Stimulated activated CD8-positive, alpha-beta memory T cell treated with anti-CD3 and anti-CD28 coated beads, Interleukin-15, amount 100 ng/mL, for 1 hour (primary cell): ENCODE measurements at places on chromosomes 2 and 18.

DNA sequence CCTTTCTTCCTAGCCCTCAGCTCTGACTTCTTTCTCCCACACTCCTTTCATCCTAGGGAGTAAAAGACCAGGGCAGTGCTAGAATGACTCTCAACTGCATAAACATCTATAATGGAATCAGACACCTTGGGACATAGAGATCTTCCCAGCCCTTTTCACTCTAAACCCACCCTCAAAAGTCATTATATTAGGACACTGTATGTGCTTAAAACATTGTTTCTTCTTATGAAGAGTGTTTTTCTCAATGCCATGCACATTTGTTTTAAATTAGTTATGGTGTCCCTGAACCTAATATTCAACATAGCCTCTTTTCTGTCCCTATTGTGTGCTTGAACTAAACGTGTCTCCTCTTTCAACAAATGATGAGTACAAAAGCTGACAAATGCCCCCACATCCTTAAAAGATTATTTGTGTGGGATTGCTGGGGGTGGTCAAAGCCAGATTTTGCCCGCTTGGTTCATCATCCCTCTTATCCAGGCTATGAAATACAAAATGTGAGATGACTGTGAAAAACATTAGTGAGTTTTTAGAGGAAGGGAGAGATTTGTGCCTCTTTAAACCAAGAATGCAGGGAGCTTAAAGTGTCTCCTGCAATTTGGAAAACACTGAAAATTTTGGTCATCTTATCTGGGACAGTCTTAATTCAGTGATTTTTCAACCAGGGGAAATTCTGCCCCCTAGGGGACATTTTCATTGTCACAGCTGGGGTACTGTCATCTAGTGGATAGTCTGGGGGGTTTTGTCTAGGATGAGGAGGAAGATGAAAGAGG is 29.0 kb downstream of the SERPINB5 start:
- DNase-seq, result no peak

- DNase-seq, result no peak
Measured at GRCh38 chr18:49225160-49225559, 235.3 kb downstream of the DYM start.

DNA sequence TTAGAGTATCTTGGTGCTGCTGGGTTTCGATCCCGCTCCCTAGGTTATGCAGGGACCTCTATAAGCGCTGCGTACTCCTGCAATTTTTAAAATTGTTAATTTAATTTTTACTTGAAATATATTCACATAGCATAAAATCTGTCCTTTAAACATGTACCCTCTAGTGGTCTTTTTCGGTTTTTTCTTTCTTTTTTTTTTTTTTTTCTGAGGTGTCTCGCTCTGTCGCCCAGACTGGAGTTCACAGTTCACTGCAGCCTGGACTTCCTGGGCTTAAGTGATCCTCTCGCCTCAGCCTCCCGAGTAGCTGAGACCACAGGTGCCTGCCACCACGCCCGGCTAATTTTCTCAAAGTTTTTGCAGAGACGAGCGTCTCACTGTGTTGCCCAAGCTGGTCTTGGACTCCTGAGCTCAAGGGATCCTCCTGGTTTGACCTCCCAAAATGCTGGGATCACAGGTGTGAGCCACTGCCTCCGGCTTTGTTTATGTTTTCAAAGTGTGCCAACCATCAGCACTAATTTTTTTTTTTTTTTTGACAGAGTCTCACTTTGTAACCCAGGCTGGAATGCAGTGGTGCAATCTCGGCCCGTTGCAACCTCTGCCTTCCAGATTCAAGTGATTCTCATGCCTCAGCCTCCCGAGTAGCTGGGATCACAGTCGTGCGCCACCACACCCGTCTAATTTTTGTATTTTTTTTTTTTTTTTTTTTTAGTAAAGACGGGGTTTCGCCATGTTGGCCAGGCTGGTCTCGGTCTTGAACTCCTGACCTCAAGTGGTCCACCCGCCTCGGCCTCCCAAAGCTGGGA is 585 bp upstream of the MOB1A start:
- DNase-seq, result no peak

GRCh38 chr2:143289025-143289424 is 159.8 kb downstream of the ARHGAP15 start:
- DNase-seq, result no peak

DNA sequence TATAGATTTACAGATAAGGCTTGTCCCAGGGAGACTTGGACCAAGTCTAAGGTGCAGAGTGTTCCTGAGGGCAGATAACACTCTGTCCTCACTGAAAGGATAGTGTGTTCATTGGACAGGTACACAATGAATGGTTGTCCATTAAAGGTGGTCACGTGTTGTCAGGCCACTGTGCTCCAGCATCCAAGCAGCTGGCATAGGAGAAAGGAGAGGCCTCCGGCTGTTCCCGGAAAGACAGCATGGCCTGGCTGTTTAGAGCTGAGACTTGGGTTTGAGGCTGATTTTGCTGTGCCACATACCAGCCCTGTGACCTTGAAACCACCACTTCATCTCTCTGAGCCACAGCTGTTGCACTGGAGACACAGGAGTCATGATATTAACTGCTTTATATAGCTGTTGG is 19.6 kb upstream of the SULT1C3 start:
- no peak for DNase-seq

DNA sequence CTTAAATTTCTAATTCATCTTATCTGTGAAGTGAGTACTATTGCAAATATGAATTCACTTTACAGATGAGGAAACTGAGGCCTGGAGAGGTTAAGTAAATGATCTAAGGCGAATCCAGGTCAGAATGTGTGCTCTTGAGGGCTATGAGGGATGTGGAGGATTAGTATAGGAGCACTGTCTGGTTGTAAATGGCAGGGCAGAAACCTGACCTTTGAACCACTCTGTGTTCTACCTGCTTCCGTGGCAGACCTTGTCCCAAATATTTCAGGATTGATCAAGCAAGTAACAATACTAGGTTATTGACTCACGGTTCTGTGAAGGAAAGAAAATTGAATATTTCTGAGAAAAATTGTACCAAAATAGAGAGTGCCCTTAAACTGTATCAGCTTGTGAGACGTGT is 74.7 kb downstream of the PTPRM start:
- no peak for DNase-seq

DNA sequence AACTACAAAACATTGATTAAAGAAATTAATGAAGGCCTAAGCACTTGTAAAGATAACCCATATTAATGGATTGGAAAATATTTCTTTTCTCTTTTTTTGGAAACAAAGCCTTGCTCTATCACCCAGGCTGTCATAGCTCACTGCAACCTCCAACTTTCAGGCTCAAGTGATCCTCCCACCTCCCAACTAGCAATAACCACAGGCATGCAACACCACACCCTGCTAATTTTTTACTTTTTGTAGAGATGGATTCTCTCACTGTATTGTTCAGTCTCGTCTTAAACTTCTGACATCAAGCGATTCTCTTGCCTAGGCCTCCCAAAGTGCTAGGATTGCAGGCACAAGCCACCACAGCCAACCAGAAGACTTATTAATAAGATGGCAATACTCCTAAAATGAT is 73.4 kb upstream of the NDUFV2 start:
- no peak for DNase-seq

DNA sequence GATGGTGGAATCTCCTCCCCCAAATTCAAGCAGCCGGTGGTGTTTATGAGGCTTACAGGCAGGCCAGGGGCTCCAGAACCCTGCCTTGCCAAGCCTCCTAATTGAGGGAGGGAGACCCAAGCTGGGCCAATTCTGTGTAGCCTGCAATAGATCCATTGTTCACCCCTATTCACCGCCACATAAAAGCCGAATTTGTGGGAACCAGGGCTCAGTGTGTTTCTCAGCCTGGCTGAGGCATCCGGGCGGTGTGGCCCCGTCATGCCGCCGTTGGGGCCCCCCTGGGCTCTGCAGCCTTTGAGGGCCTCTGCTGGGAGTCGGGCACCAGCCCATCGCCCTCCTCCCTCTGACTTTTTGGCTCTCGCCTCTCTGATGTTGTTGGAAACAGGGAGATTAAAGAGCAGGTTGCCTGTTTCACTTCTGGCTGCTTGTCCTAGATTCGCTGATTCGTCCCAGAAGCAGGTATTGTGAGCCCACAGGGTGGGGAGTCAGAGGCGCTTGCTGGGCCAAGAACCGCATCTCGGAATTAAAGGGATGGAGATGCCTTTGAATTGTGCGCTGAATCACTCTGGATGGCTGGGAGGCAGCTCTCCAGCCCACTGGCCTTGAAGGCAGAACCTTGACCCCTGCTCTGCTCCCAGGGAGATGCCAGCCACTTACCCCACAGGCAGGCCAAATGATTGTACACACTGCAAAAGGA is 14.7 kb upstream of the OTOS start:
- no peak for DNase-seq

GRCh38 chr2:84991404-84992160 is 20.6 kb downstream of the KCMF1 start:
- DNase-seq, result no peak

DNA sequence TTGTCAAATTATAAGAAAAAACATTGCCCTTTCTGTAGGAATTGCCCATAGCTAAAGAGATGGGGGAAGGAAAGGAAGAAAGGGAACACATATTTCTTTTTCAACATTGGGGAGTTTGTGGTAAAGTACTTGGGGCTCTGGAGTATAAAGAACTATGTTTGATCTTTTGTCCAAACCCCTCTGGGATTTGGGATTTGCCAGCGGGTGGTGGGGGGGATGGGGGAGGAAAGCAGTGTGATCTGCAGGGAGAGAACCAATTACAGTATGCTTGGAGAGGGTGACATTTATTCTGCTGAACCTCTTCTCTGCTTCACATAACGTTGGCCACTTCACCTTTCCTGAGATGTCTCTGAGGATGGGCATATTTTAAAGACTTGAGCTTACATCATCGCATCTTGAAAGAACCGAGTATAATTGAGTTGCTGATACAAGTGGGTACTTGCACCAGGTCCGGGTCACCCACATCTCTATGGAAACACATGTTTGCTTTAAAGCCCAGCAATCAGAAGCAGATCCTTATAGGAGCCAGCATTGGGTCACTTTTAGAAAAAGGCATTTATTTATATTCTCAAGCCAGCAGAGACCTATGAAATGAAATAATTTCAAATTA is 73.1 kb downstream of the SPATS2L start:
- no peak for DNase-seq

GRCh38 chr2:113829270-113829669 is 60.6 kb upstream of the ACTR3 start:
- no peak for DNase-seq

DNA sequence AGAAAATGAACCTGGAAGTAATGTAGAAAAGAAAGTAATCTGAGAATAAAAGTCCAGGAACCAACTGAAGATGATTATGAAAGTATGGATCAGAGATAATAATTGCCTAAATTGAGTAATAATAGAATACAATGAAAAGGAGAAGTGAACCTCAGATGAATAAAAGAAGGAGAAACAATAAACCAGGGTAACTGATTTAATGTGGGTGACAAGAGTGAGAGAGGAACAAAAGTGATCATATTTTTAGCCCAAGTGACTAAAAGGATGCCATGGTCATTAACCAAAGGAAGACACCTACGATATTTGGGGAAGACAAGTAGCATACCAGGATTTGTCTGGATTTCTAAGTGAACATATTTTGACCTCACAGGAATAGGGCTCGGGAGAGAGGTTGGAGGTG is 600.6 kb downstream of the RNF144A start:
- no peak for DNase-seq

GRCh38 chr2:39241588-39241987 is 2.2 kb downstream of the CDKL4 start:
- DNase-seq, result no peak

GRCh38 chr2:36405183-36405582 is 49.6 kb downstream of the CRIM1 start:
- DNase-seq, result no peak

DNA sequence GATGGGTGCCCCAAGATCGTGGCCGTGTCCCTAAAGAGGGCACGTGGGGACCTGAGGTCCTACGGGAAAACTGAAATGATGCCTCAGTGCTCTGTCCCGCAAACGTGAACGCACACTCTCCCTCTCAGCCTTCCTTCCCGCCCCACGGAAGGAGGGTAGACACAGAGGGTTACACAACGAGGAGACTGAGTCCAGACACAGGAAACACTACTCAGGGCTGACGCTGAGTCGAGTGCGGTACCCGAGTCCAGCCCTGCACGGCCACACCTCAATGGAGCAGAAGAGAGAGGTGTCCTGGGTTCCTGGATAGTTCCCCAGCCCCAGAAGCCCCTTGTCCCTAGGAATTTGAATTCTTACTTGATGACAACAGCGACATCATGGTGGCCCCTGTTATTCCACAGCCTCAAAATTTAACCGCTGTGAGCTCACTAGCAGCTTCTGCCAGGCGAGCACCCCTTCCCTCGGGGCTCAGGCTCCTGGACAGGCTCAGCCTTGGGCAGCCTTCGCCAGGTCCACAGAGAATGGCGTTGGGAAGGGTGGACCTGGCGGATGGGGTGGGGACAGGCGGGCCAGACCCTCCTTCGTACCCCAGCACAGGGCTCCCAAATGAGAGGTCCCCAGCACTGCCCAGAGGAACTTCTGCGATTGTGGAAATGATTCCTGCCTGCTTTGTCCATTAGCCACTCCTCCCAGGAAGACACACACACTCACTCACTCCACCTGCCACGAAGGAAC is 980 bp upstream of the RNPEPL1 start:
- no peak for DNase-seq

- DNase-seq, result no peak
Measured at GRCh38 chr2:46146866-46147502, 150.2 kb upstream of the EPAS1 start.

DNA sequence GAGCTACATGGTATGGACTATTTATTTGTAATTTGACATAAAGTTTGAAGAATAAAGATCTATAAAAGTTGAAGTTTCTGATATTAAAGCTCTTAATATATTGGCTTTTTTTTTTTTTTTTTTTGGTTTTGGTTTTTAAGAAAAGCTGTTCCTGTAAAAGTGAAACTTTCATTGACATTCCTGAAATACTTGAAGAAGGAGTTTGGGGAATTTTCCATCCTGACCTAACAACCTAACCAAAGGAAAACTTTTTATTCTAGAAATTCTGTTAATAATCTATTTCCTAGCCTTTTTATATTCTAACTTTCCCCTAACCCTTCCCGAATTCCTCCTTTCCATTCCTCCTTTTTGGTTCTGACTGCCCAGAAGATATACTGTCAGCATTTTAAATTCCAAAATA is 83.7 kb downstream of the ACSL3 start:
- no peak for DNase-seq
